ENCODE measurements at places on chromosomes 1 and 21. TPM values are rescaled to one million over a fixed set of nuclear protein-coding genes. Genes with fewer than 3 reads are reported as not detected.

The NFASC gene
- not detected for total RNA-seq

The CD48 gene
- 329 TPM for total RNA-seq

The ALX3 gene
- total RNA-seq = not detected

The SH2D2A gene
- total RNA-seq = 63.6 TPM

GRCh38 chr21:46150073-46150472, 5.3 kb downstream of the FTCD start:
- no peak for DNase-seq

GRCh38 chr1:27476237-27476636, 13.7 kb downstream of the WASF2 start:
- no peak for DNase-seq

GRCh38 chr1:165152727-165153126, 203.8 kb downstream of the LMX1A start:
- no peak for DNase-seq

- DNase-seq = no peak
Measured at GRCh38 chr1:162271972-162272371, 104.7 kb downstream of the SPATA46 start.

GRCh38 chr1:32759521-32759981, 57.0 kb upstream of the SYNC start:
- no peak for DNase-seq

DNA sequence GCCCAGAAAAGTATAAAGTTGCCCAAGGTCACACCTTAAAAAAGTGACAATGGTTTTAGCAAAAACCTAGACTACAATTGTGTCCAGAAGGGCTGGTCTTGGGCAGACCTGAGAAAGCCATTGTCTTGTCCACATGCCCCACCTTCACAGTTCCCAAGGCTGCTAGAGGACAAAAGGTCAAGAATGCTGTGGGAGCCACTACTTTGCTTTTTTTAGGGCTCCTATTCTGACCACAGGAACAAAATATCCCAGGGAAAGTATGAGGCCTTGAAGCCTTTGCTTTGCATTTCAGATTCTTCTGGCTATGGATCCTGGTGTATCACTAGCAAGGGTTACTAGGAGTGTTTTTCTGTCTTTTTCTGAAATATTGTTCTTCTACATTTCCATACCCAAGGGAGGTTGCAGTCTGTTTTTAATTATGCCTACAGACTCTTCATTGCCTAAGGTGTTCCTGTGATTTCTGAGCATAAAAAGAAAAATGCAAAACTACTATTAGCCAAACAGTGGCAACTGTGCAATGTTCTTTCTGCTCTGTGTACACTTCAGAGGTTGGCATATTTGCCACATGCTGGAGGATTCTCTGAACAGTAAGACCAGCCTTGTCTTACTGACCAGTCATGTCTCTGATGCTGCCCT, 10.7 kb downstream of the C1orf162 start:
- no peak for DNase-seq

DNA sequence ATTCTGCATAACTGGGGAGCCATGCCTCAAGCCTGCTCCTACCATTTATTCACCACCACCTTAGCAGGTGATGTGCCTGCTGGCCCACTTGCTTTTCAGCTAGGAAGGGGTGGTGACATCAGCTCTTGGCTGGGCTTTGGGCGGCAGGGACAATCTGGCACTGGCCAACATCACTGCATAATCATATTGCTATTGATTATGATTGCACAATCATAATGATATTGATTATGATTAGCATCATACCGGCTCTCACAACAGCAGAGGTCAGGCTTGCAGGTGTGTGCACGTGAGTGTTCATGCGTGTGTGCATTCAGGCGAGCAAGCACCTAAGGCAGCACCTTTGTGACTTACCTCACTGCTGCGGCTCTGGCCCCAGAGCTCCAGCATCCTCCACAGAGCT, 273.8 kb downstream of the AJAP1 start:
- DNase-seq = no peak

GRCh38 chr1:167825419-167826079, 88.4 kb downstream of the ADCY10 start:
- DNase-seq = no peak

DNA sequence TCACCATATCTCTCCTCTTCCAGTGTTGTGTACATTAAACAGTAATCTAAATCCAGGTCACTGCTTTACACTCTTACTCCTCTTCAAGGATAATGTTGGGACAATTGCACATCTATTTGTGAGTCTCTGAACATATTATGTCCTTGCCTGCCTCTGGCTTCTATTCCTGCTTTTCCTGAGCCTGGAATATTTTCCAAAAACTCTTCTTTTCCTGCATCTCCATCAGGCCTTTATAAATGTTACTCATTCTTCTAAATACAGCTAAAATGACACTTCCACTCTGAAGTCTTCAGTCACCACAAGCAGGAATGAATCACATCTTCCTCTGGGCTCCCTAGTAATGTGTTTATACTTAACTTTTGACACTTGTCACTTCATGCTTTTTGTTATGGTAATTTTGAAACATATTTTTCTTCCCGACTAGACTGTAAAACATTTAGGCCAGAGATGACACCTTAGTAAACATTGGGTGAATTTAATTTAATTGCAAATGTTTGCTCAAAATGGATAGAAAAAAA, 396.0 kb downstream of the LRRIQ3 start:
- DNase-seq = no peak

DNA sequence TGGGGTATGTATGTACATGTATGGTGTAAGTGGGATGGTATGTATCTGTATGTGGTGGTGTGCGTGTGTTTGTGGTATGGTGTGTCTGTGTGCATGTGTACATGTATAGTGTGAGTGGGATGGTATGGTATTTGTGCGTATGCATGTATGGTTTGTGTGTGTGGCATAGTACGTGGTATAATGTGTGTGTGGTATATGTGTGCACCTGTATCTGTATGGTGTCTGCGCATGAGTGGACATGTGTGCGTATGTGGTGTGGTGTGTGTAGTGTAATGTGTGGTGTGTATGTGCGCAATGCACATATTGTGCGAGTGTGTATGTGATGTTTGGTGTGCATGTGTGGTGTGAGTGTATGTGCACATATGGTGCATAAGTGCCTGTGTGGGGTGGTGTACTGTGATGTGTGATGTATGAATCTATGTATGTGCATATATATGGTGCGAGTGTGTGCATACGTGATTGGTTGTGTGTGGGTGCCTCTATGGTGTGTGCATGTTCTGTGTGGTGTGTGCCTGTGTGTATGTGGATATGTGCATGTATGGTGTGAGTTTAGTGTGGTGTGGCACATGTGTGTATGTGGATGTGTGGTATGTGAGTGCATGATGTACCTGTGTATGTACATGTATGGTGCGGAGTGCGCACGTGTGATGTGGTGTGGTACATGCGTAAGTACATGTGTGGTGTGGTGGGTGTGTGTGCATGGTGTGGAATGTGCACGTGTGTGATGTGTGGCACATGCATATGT, 38.8 kb downstream of the WDR4 start:
- DNase-seq = no peak
